ENCODE measurements at places on chromosomes 6 and 20.

DNA sequence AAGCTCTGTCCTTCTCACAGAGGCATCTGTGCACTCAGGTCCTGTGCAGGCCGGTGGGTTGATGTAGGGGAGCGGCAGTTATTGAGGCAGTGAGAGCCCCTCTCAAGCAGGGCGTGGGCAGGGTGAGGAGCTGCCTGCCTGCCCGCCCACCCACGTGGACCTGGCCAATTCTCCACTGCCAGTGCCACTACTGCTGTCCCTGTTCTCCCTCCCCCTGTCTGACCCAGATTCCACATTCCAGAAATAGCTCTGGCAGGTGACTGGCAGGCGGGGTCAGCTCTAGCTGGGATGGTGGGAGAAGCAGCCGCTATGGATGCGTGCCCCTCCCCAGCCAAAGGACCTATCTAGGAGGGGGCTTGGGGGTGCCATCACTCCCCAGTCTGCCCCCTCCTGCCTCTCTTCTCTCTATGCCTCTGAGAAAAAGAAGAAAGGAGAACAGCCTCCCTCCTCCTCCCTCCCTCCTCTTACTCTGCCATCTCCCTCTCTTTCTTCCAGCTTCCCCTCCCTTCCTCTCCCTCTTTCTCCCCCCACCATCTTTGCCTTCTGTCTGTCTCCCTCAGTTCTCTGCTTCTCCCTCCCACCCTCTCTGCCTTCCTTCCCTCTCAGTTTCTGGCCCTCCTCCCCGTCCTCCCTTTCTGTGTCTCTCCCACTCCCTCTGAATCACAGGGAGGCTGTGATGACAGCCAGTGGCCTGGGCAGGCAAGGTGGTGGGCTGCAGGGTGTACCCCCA is 86.5 kb upstream of the MYL9 start:
- DNase-seq, result no peak

GRCh38 chr6:30097902-30098768 is 14.8 kb downstream of the TRIM31 start:
- no peak for DNase-seq

GRCh38 chr6:129619579-129620233 is 90.3 kb downstream of the ARHGAP18 start:
- no peak for DNase-seq

- no peak for DNase-seq
These were observed 10.6 kb downstream of the NOL4L start for GRCh38 chr20:32574296-32575226.

DNA sequence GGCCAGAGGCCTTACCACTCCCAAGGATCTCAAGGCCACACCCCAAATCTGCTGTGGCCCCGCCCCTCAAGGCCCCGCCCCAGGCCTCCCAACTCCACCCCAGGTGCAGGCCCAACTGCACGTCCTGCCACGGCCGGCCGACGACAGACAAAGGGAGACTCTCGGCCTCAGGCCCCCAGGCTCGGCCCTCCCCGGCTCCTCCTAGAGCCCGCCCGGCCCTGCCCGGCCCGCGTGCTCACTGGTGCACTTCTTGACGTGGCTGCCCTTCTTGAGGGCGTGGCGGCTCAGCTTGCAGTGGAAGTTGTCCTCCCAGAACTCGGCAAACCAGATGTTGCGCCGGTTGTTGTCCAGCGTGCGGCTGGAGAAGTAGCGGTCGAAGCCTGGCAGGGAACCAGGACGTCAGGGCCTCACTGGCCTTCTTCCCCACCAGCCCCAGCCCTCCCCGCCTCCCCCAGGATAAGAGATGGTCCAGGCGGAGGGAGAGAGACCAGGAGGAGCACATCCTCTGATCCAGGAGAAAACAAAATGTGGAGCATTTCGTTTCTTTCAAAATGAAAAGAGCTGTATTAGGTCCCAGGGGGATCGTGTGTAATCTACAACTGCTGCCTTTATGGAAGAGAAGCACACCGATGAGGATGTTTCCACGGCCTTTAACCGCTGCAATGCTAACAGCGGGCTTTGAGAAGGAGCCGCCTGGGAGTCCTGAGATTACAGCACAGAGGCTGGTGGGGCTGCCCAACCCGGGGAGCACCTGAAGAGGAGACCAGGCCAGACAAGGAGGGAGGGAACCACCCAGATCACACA is 89.4 kb downstream of the GRM4 start:
- DNase-seq, result no peak

DNA sequence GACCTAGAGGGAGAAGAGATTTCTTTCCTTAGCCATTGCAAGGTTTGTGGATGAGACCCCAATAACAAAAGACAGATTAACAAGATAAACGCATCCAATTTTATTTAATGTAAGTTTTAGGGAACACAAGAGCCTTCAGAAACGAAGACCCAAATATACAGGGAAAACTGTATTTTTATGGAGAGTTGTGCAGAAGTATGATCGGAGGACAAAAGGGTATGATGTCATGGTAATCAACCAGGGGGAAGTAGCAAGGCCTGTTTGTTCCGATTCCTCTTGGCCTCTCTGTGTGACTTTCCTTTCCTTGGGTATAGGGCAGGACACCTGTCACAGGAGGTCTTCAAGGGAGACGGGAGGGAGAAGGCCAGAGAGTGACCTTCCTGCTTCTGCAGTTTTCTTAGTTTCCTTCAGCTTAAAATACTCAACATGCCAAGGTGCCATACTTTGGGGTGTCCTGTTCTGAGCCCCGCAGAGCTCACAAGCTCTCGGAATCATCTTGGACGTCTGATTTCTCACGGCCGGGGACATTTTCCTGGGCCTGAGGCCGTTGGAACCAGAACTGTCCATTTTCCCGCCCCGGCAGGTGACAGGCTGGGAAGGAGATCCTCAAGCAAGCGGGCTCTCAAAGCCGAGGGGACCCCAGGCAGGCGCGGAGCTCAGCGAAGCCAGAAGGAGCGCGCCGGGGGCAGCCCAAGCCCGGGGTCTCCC is 21.7 kb downstream of the TMC2 start:
- no peak for DNase-seq

DNA sequence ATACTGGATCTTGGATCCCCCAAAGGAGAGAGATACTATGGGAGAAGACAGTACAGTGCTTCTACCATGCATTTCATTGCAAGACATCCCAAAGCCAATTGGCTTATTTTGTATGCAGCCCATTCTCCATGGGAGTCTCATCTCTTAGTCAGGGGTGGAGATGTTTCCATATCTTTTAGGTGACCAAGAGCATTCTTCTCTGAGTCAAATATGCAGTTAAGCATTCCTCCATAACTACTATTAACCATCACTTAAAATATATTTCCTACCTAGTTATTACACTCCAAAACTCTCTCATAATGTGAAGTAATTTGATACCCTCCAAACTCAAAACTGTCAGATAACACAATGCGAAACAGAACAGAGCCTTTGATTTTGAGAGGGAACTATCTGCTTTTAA is 542.6 kb downstream of the HDGFL1 start:
- no peak for DNase-seq

- no peak for DNase-seq
These were observed 209.2 kb downstream of the ANKRD60 start for GRCh38 chr20:58019027-58019849.

GRCh38 chr6:130896249-130896648 is 69.0 kb downstream of the SMLR1 start:
- no peak for DNase-seq

Data from endothelial cell (in vitro differentiated cells).